ENCODE measurements at places on chromosomes 4 and X.

DNA sequence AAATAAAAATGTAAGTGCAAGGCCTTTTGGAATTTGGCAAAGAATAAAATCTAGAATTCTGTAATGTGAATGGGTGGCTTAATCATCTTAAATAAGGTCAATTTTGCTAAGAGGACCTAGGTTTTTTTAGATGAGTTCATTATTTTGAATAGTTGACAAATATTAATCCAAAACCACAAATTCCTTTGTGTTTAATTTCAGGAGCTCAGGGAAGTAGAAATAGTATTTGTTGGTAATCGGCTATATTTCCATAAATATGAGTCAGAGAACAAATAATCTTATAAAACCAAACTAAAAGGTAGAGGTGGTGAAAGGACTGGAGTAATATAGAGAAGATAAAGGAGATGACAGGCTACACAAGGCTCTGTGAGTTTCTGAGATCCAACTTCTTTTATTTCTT is 190.4 kb upstream of the TLL1 start:
- no peak for DNase-seq

DNA sequence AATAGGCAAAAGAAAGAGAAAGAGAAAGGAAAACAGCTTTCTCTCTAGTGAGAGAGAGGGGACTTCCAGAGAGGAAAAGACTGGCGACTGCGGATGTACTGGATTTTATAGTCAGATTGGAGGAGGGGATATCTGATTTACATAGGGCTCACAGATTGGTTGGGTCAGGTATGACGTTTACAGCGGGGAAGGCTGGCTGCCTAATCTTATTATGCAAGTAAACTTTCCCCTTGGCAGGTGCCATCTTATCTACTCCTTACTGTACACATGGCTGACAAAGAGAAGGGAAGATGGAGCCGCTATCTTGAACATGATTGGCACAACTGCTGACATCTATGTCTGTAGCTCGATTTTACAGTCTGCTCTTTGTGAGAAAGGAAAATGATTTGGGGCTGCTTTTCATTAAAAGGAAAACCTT is 25.4 kb downstream of the RBPJ start:
- no peak for DNase-seq

DNA sequence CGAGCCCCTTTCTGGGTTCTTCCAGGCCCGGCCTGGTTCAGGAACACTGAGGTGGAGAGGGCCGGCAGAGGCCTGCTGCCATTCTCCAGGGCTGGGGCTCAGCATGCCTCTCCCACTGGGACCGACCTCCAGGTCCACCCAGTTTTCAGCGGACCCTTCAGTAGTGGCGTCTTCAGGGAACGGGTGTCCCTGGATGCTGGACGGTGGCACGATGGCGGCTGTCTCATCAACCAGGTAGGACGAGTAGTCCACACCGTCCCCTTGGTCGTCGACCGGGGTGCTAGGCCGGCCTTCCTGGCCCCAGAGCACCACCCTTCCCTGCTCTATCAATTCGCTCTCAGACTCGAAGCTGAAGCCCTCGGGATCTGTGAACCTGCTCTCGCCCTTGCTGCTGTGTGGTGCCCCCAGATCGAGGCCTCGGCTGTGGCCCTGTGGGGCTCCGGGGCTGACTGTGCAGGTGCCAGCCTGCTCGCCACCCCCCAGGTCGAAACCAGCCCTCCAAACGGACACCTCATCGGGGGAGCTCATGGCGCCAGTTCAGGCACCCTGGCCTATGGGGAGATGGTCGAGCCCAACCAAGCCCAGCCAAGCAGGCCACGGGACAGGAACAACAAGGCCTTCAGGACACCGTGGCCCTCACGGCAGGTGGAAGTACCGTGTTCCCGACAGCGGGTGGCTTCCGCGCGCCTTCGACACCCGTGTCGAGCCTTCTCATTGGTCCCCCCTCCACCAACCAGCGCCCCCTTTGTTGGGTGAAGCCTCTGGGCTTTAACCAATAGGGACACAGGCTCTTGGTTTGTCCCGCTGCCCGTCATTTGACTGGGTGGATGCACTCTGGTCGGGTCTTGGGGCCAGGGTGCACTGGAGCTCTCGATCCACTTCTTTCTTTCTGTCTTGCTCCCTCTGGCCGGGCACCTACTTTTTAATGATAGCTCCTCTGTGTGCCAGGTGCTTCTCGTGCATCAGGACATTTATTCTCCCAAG is 814 bp upstream of the LOC101059915 start:
- no peak for DNase-seq

- DNase-seq: no peak
These were observed 15.3 kb upstream of the BEND4 start for GRCh38 chr4:42167709-42168108.

- DNase-seq: no peak
These were observed 61.1 kb upstream of the MTM1 start for GRCh38 chrX:150507251-150507856.

DNA sequence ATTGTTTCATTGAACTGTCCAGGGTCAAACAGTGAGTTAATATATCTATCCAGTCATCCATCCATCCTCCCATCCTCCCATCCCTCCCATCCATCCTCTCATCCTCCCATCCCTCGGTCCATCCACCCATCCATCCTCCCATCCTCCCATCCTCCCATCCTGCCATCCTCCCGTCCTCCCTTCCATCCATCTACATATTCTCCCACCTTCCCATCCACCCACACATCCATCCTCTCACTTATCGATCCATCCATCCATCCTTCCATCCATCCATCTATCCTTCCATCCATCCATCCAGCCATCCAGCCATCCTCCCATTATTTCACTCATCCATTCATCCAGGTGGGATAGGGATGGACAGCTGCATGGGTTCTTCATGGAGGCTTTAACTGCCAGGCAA is 35.4 kb upstream of the PSAPL1 start:
- no peak for DNase-seq

DNA sequence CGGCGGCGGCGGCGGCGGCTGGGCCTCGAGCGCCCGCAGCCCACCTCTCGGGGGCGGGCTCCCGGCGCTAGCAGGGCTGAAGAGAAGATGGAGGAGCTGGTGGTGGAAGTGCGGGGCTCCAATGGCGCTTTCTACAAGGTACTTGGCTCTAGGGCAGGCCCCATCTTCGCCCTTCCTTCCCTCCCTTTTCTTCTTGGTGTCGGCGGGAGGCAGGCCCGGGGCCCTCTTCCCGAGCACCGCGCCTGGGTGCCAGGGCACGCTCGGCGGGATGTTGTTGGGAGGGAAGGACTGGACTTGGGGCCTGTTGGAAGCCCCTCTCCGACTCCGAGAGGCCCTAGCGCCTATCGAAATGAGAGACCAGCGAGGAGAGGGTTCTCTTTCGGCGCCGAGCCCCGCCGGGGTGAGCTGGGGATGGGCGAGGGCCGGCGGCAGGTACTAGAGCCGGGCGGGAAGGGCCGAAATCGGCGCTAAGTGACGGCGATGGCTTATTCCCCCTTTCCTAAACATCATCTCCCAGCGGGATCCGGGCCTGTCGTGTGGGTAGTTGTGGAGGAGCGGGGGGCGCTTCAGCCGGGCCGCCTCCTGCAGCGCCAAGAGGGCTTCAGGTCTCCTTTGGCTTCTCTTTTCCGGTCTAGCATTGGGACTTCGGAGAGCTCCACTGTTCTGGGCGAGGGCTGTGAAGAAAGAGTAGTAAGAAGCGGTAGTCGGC is 528 bp downstream of the FMR1 start:
- DNase-seq: peak; percentile 38

Measured in activated CD4-positive, alpha-beta T cell treated with anti-CD3 and anti-CD28 coated beads, Interleukin-2, amount 10 ng/mL, durations not matched to agents 7 days and 5 days (primary cell).